ENCODE measurements at places on chromosomes 2 and 18.

DNA sequence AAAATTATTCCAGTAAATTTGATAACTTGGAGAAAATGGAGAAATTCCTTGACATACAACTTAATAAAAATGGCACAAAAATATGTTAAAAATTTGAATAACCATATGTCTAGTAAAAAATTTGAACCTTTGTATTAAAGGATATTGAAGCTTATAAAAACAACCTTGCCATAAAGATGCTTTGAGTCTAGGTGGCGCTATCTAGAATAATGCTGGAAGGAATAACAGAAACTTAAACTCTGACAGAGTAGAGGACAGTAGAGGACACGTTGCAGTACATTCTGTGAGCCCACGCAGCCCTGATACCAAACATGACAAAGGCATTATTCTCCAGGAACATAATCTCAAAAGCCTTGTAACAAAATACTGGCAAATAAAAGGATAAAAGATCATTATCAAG lies 44.7 kb upstream of the ALKAL2 start:
- DNase-seq: no peak

GRCh38 chr18:70293166-70293565 lies 4.3 kb downstream of the SOCS6 start:
- DNase-seq: no peak

DNA sequence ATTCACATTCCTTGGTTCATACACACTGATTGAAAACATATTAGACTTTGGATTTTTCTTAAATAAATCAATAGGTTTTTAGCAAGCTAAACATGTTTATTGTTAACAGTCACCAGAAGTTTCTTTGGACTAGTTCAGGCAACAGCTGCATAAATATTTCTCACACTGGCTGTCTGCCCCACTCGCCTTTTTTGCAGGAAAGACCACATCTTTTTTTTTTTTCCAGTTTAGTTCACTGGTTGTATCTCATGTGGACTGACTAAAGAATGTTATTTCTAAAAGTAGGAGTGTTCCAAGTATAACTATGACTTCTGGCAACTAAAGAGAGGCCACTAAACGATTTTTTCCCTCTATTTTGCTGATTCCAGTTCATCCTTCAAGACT lies 31.1 kb downstream of the SLC40A1 start:
- peak; percentile 40 for DNase-seq

GRCh38 chr2:10909050-10909995 lies 2.4 kb upstream of the KCNF1 start:
- peak; percentile 47 for DNase-seq

GRCh38 chr2:239910851-239911640 lies 114.1 kb downstream of the NDUFA10 start:
- DNase-seq: no peak

- no peak for DNase-seq
These were observed 2.4 kb upstream of the ASB1 start for GRCh38 chr2:238424313-238424700.

DNA sequence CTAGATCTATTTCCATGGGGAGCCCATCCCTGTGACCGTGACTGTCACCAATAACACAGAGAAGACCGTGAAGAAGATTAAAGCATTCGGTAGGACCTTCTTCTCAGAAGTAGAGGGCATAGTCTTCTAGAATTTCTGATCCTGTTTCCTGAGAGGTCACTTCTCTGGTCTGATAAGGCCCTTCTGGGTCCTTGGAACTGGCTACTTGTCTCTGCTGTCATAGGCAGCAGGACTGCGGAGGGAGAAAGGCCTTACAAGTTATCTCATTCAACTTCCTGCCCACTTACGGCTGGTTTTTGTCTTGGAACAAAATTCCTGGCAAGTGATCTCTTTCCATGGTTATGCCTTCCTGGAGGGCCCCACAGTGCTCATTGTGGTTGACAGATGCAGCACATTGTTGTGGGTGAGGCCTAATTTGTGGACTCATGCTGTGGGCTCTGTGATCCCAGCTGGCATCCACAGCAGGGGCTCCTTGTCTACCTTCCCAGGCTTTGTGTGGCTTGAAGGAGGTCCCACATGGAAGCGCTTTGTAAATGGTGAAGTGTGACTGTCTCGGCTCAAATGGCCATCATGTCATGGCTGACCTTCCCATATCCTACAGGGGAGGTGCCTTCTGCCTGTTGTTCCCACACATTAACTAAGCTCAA lies 22.0 kb downstream of the SAG start:
- DNase-seq: peak; percentile 7

GRCh38 chr2:173740639-173741038 lies 224.5 kb downstream of the SP3 start:
- DNase-seq: no peak

DNA sequence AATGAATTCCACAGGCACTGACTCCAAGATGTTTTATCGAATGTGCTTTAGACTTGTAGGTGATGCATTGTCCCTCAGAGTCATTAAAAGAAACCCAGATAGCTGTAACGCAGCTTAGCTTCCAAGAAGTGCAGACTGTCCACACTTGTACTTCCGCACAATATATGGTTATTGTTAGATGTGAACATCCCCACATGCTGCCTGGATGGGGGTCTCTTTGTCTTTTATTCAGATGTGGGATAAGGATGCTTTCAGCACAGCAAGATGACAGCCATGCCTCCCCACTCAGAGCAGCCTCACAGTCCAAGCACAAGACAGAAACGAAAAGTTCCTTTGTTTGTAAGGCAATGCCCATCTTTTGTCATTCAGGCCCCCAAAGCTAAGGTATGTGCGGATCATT lies 416.6 kb downstream of the HRH4 start:
- DNase-seq: no peak

DNA sequence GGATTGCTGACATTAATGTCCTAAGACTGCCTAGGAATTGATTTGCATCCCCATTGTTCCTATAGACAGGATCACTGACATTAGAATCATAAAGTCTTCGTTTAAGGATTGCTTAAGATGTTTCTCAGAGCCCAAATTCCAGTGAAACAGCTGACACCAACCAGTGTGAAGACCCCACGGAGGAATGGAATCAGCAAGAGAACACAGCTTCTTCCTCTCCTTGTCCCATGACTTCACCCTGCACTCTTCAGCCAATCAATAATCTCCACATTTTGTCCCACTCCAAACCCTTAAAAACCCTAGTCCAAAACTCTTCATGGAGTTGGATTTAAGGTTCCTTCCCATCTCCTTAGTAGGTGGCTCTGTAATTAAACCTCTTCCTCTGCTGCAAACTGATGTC lies 157.0 kb upstream of the NDUFV2 start:
- DNase-seq: no peak

DNA sequence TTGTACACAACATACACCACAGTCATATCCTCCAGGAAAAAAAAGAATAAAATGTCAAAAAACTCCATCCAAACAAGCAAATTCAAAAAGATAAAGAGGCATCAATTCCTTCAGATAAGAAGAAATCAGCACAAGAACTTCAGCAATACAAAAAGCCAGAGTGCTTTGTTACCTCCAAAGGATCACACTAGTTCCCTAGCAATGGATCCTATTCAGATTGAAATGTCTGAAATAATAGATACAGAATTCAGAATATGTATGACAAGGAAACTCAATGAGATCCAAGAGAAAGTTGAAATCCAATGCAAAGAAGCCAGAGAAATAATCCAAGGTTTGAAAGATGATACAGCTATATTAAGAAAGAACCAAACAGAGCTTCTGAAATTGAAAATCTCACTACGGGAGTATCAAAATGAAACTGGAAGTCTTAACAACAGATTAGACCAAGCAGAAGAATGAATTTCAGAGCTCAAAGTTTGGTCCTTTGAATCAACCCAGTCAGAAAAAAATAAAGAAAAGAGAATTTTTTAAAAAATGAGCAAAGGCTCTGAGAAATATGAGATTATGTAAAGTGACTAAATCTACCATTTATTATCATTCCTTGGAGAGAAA lies 80.6 kb downstream of the TRABD2A start:
- DNase-seq: no peak

DNA sequence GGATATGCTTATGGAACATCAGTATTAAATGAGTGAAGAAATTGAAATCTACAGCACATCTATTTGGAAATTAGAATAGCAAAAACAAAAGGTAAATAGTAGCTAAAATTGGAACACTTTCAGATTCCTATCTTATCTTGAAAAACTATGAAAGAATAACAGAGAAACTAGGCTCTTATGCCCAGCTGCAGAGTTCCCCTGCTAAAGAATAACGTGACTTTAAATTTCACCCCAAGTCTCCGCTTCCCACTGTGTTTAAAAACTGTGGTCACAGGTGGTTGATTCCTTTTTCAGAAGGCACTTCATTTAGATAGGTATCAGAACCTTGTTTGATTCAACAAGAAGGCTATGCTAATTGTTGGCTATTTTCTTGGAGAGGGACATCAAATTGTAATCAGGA lies 30.1 kb downstream of the ARHGAP28 start:
- no peak for DNase-seq

DNA sequence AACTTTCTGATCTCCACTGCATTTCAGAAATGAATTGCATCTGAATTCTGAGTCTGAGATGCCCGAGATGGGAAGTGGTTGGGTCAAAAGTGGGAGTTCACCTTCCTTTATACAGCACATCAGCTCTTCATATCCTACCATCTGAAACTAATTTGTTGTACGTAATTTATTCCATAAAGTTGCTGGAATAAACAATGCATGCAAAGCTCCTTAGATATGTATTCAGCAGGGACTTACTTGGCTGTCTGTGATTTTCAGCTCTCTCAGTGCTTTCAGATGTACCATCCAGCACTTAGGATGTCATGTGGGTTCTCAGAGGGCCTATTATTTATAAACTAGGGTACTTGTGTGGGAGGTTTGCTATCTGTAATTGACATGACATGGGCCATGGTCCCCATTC lies 46.9 kb upstream of the EFEMP1 start:
- DNase-seq: peak; percentile 52

GRCh38 chr2:73260338-73260984 lies 23.8 kb downstream of the FBXO41 start:
- peak; percentile 48 for DNase-seq

DNA sequence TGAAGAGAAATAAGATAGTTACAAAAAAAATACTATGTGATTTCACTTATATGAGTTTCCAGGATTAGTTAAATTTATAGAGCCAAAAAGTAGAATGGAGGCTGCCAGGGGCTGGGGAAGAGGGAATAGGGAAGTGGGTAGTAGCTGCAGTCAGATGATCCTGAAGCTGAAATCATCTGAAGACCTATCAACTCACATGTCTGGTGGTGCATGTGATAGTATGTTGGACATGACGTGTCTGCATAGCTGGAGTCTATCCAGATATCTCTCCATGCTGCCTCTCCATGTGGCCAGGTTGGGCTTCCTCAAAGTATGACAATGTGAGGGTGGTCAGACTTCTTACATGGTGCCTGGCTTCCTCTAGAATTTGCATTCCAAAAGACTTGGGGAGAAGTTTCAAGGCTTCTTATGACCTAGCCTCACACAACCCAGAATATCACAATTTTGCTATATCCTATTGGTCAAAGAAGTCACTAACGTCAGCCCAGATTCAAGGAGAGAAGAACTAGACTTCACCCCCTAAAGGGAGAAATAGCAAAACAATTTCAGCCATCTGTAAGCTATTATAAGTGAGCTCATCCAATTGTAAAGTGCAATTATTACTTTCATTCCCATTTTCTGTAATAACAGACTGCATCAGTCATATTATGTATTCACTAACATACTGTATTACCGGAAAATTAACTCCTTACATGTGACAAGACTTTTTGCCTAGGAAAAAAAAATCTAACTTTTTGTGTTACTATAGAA lies 14.0 kb upstream of the ZNF396 start:
- no peak for DNase-seq

DNA sequence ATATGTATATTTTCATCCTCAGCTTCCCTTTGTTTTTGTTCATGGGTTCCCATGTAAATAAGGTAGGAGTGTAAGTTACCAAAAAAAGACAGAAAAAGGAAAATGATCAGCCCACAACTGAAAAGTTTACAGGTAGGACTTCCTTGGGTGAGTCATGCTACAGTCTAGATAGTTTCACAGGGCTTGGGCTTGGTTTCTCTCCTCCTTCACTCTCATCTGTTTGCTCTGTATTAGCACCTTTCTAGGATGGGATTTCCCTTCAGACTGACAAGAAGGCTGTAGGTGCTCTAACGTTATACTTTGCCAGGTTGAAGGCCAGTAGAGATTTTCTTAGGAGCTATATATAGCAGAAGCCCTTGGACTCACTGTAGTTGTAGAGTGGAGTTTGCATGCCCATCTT lies 57.9 kb downstream of the FAM171B start:
- no peak for DNase-seq

- DNase-seq: peak; percentile 75
These were observed 506.1 kb upstream of the FAM98A start for GRCh38 chr2:34105006-34105767.

- DNase-seq: no peak
These were observed 27.9 kb upstream of the GREB1 start for GRCh38 chr2:11505652-11506610.

GRCh38 chr2:191512216-191512835 lies 165.6 kb upstream of the NABP1 start:
- no peak for DNase-seq

DNA sequence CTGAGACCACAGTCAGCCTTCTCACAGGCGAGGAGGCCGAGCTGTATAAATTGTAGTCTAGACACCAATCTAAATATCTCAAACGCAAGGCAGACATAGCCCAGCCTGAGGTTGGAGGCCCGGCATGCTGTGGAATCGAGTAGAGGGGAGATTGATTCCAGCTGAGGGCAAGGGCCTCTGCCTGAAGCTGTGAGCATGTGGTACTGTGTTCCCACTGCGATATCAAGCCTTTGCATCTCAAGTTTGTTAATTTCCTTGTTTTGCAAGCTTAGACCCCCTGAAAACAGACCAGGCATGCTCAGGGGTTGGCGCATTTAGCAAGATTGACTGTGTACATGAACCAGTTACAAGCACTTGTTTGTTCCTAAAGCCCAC lies 65.1 kb upstream of the FOSL2 start:
- DNase-seq: peak; percentile 64

DNA sequence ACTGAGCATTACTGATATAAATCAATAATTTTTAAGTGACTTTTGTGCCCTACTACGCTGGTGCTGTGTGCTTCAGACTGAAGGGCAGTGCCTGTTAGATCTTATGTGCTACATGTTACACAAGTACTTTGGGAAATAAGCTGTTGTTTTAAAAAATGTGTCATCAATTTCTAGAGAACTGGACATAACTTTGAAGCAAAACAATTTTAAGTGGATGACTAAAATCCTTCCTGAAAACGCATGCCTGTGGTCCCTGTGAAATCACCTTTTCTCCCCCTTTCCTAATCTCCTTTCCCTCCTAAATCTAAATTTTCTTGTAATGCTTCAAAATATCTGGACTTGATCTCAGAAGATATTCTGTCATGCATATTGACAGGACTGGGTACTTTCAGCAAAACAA lies 7.1 kb upstream of the IL1RL1 start:
- DNase-seq: no peak

- peak; percentile 89 for DNase-seq
These were observed 71.0 kb upstream of the CYP1B1 start for GRCh38 chr2:38146907-38147307.

- no peak for DNase-seq
These were observed 15.7 kb downstream of the LYPD1 start for GRCh38 chr2:132654335-132654734.

- DNase-seq: no peak
These were observed 22.8 kb downstream of the NPC1 start for GRCh38 chr18:23563377-23564043.

Data from adipocyte (in vitro differentiated cells).